Activated T-helper 1 cell treated with anti-CD3 and anti-CD28 coated beads, Interleukin-2, amount 50 U/mL, for 16 hours (primary cell): ENCODE measurements at places on chromosomes 7 and 10.

DNA sequence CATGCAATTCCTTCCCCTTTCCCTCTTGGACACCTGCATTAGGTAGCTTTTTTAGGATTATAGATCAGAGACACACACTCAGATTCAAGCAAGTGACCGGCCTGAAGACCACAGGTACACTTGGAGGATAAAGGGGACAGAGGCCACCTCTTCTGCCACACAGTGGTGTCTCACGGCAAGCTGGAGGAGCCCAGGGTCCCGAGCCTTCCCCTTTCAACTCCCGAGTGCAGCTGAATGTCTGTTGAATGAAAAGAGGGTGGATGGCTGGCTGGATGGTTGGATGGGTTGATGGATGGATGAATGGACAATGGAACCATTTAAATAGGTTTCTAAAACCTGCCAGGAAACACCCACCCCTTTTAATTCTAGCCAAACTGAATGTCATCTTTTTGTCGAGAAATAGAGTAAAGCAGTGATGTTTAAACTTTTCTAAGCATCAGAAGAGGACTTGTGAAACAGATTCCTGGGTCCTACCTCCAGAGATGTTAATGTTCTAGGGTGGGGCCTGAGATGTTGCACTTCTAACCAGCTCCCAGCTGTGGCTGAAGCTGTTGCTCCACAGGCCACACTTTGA, 49.2 kb upstream of the ZMIZ1 start:
- no peak for DNase-seq

DNA sequence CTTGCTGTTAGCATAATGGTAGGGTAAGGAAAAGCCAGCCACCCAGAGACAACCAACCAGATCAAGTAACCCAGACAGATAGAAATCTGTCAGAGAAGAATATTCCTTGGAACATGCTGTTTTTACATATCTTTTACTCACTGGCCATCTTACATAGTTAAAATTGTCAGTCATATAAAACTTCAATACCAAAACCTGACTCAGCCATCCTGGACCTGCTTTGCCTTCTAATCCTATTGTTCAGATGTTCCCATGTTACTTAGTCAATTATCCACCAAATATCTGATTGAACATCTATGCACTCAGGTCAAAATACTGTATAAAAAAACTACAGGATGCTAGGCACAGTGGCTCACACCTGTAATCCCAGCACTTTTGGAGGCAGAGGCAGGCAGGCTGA, 466.5 kb upstream of the NRP1 start:
- no peak for DNase-seq

- DNase-seq, result no peak
Measured at GRCh38 chr10:104345941-104346340, 7.7 kb upstream of the ITPRIP start.

DNA sequence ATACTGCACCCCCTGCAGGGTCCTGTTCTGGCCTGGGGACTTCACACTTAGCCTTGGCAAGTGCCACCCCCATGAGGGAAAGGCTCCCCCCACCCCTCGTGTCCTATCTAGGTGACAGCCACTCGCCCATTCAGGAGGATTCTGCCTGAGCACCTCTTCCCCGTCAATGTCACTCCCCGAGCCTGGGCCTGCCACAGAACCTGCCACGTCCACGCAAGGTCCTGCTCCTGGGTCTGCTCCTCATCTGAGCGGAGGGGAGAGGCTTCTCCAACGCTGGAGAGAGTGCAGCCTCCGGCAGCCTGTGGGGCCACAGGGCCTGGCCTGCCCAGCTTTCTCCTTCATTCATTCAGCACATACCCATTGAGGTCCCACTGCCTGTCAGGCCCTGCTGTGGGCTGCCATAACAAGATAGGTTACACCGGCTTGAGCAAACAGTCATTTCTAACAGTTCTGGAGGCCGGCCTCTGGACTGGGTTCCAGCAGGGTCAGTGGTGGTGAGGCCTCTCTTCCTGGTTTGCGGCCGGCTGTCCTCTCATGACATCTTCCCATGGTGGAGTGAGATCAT, 92.0 kb upstream of the RET start:
- peak; percentile 1 for DNase-seq

- DNase-seq, result no peak
Measured at GRCh38 chr10:14687340-14687739, 87.4 kb downstream of the FAM107B start.
